ENCODE measurements at places on chromosomes 5 and 9.
A peak's percentile ranks its signal among the peaks of the same experiment; 100 is the strongest.

DNA sequence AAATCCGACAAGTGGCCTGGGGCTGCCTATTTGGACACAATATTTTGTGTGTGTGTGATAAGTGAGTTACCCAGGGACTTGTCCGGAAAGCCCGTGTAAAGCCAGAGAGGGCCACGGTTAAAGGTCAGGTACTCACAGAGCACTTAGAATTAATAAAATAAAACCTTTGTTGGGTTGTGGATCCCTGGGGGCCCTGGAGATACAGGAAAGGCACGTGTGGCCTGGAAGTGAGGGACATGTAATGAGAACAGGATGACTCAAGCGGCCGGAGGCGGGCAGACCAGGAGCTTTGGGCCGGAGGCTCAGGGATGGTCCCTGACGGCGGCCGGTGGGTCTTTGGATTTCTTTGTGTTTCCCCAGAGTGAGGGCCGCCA lies 1.0 kb downstream of the DMRT2 start:
- no peak for DNase-seq

GRCh38 chr5:61160497-61160896 lies 1.8 kb downstream of the SMIM15 start:
- DNase-seq = no peak

DNA sequence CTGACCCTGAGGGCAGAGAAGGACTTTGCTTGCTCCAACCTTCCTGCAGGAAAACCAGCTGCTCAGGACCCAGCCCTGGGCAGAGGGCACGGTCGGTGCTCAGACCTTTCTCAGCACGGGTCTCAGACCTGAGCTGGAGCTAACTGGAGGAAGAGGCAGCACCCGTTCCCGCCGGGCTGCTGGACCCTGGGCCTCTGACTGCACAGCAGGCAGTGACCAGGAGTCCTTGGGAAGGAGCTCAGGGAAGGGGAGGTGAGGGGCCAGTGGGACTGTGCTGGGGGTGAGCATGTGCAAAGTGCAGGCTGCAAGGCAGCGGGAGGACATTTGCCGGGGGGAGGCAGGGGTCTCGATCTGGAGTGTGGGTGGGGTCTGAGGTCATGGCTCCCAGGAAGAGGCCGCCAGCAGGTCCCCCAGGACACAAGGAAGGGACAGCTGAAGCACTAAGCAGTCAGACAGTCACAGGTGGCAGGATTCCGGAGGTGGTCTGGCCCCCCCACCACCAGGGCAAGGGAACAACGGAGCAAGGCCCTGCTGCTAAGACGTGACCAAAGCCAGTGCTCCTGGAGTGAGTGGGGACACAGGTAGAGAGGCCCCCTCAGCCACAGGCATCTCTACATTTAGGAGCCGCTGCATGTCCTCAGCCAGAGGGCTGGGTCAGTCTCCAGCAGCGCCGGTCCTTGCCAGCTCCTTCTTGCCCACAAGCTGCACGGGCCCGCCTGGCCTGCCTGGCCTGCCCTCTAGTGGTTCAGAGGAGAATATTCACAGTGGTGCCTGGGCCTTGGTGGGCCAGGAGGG lies 4.8 kb upstream of the DPM2 start:
- DNase-seq = peak; percentile 32

DNA sequence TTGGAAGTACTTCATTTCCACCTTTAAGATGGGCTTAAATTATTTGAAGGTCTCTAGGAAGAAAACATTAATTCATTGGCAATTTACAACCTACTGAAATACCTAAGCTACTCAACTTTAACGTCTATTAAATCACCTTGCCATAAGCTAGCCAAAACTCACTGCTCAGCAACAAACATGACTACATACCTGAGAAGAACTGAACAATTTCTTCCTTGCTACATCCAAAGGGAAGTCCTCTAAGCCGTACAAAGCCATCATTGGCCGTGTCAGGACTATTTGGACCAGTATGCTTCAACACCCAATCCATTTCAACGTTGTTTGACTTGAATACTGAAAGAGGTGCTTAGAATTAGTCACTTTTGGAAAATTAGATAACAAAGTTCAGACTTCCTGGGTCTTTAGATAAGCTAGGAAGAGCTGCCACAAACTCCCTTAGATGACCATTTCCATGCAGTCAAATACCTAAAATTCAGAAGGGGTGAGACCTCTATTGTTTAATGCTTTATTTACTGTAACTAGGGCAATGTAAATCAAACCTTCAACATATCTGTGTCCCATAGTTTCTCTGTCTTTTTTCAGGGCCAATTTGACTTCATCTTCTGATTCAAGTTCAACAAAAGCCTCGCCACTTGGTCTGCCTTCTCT lies 2.6 kb downstream of the HNRNPH1 start:
- DNase-seq = no peak

GRCh38 chr9:75993434-75993833 lies 103.0 kb downstream of the PCSK5 start:
- DNase-seq = no peak

DNA sequence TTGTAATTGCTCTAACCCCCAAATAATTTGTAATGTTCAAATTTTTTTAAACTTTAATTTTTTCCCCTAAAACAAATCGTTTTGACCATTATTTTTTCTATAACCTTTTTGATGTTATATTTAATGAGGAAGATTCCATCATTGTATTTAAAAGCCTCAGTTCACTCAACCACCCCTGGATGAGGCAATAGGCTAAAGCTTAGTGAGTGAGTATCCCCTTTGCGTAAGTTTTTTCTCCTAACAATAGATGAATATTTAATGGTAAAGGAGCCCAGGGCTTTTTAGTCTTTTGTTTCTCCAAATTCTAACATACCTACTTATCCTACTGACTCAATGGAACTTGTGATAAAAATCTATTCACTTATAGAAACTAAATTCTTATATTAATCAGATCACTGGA lies 38.1 kb downstream of the ALDH1A1 start:
- no peak for DNase-seq

GRCh38 chr9:98849563-98849962 lies 42.1 kb downstream of the GALNT12 start:
- DNase-seq = no peak

DNA sequence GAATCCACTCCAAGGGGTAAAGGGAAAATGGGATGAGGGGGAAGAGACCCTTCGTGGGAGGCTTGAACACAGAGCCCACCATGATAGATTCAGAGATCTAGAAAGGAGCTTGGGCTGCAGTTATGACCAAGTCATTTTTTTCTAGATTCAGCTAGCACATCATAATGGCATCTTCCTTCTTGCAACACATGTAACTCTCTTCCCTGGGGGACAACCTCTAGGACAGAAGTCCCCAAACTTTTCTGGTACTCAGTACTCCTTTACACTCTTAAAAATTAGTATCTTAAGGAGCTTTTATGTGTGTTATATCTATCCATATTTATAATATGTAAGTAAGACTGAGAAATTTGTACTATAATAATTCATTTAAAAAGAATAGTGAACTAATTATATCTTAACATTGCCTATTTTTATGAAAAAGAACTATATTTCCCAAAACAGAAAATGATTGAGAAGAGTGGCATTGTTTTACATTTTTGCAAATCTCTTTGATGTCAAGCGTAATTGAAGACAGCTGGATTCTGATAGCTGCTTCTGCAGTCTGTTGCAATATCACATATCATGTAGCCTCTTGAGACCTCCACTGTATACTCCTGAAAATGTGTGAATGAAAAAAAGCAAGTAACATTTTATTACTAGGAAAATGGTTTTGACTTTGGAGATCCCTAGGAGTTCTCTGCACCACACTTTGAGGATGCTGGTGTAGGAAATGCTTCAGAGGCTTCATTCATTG lies 875 bp downstream of the ACO1 start:
- no peak for DNase-seq

- DNase-seq = no peak
These were observed 200.7 kb downstream of the LURAP1L start for GRCh38 chr9:12975496-12975895.

- DNase-seq = no peak
These were observed 132.7 kb upstream of the APC start for GRCh38 chr5:112604732-112605630.

- DNase-seq = no peak
These were observed 1.1 kb downstream of the BAG1 start for GRCh38 chr9:33263131-33264002.

DNA sequence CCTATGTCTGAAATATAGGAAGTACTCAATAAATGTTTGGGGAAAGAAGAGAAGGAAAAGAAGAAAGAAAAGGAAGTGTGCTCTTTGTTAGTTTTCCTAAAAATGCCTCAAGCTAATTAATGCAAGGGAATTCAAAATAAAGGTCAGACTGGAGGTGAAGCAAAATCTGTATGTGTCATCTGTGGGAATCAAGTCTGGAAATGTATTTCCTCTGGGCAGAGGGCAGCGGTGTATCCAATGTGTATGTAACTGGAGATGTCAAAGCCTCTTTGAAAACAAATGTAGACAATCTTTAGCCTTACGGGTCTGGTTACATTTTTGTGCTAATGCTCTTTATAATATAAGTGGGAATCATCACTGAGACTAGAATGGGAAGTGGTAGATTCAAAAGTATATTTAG lies 471.4 kb downstream of the MAN2A1 start:
- DNase-seq = no peak

DNA sequence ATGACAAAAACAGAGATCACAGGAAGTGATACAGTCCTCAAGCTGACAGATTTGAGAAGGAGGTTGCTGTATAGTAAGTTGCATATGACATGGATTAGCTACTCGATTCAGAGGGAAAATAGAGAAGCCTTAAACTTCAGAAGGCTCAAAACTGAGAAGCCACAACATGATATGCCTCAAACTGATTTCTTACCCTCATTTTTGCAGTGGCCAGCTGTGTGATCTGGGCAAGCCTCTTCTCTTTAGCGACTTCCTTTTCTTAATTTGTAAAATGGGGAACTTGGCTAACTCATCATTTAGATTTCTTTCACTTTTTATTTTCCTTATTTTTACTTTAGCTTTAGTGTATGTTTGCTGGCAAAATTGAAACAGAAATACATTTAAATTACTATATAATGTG lies 421.1 kb downstream of the KIF4B start:
- no peak for DNase-seq

- no peak for DNase-seq
These were observed 119.4 kb upstream of the MVB12B start for GRCh38 chr9:126207256-126207655.

GRCh38 chr5:20611620-20612019 lies 623.6 kb upstream of the CDH18 start:
- no peak for DNase-seq

- DNase-seq = no peak
These were observed 92.1 kb upstream of the FSD1L start for GRCh38 chr9:105355781-105356180.

GRCh38 chr5:109628591-109628990 lies 61.1 kb upstream of the MAN2A1 start:
- DNase-seq = no peak

DNA sequence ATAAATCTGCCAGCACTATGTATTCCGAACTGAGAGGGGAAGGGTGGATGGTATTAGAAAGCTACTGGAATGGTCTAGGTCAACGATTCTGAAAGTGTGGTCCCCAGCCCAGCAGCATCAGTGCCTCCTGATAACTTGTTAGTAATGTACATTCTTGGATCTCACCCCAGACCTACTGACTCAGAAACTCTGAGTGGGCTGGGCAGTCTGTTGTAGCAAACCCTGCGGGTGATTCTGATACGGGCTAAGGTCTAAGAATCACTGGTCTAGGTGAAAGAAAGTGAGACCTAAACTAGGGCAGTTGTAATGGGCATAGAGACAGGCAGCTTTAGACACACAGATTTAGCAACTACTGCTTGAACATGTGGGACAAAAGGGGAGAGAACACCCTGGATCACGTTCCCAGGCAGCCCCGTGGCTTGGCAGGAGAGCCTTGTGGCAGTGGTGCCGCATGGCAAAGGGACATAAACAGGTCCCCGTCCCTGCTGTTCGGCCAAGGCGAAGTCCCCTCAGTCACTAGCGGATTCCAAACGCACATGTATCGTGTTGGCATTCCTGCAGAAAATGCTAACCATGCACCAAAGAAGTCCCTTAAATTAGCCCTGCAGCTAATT lies 216.3 kb downstream of the TTLL11 start:
- DNase-seq = no peak

DNA sequence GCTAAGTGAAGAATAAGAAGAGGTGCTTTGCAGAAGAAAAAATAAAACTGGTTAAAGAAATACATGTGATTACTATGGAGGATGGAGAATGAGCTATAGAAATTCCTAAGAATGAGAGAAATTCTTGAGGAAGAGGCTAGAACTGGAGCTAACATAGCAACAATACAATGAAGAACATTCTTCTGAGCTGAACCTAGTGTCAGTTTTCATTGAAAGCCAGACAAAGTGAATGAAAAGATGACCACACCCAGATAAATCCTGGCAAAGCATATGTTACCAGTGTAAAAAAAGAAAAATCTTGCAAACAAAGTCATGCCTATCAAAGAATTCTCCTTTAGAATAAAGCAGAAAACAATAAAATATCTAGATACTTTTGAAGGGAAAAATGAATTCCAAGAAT lies 39.6 kb downstream of the SGCD start:
- DNase-seq = no peak

GRCh38 chr9:84772511-84772910 lies 103.0 kb downstream of the NTRK2 start:
- no peak for DNase-seq

DNA sequence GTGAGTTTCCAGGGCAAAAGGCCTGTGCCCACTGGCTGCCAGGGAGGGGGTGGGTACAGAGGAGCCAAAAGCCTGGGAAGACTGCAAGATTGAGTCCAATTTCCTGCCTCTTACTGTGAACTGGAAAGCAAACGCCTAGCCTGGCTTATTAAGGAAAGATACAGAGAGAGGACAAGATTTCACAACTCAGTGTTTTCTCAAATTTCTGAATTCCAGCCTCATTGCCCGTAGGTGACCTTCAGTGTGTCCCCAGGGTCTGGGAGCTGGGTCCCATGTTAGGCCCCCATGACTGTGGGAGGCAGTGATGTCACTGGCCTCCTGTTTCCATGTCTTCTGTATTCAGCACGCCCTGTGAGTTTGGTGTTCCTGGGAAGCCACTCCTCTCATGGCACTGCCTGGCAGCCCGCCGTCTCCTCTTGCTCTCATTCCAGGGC lies 60.6 kb upstream of the PTPN3 start:
- no peak for DNase-seq

GRCh38 chr9:89024727-89025126 lies 33.5 kb downstream of the S1PR3 start:
- DNase-seq = no peak

- no peak for DNase-seq
These were observed 129.5 kb downstream of the RGS3 start for GRCh38 chr9:113592876-113593575.

- DNase-seq = no peak
These were observed 126.8 kb downstream of the NXNL2 start for GRCh38 chr9:88661759-88662158.

DNA sequence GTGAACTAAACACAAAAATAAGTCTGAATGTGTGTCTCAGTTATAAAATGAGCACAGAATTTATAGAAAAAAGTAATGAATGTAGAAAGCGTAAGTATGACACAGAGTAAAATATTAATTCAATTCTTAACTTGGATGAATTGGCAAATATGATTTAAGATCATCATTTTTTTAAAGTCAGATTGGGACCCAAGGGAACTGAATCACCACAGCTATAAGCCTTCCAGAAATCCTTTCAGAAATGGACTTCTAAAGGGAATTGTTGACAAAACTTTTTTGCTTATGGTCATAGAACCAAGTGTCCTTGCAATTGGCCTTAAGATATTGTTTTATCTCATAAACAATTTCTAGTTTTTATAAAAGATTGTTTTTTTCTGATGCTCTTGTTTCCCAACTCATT lies 495.1 kb upstream of the DAB2 start:
- DNase-seq = no peak

- DNase-seq = no peak
These were observed 60.8 kb downstream of the PDE4D start for GRCh38 chr5:59832577-59833301.

GRCh38 chr5:137142346-137142745 lies 356.8 kb downstream of the SPOCK1 start:
- no peak for DNase-seq

GRCh38 chr9:115492869-115493268 lies 374.9 kb upstream of the TNC start:
- no peak for DNase-seq
